ENCODE measurements at places on chromosomes 12 and 14.

GRCh38 chr12:132300789-132301722, 28.3 kb downstream of the GALNT9 start:
- DNase-seq = no peak

DNA sequence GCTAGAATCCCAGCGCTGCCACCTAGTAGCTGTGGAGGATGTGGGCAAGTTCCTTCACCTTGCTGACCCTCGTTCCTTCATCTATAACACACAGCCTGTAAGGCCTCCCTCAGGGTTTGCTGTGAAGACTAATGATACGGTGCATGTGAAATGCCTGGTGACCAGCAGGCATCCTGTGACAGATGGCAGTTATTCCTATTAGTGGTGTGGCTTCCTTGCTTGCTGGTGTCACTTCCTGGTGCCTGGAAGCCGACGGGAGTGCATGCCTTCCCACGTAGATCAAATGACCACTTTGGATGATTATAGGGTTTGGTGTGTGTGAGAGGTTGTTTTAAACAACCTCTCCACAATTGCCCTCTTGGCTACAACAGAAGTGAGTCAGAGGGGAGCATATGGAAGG, 894.9 kb downstream of the VRK1 start:
- no peak for DNase-seq

- no peak for DNase-seq
These were observed 6.4 kb upstream of the HOXC11 start for GRCh38 chr12:53966385-53967133.

DNA sequence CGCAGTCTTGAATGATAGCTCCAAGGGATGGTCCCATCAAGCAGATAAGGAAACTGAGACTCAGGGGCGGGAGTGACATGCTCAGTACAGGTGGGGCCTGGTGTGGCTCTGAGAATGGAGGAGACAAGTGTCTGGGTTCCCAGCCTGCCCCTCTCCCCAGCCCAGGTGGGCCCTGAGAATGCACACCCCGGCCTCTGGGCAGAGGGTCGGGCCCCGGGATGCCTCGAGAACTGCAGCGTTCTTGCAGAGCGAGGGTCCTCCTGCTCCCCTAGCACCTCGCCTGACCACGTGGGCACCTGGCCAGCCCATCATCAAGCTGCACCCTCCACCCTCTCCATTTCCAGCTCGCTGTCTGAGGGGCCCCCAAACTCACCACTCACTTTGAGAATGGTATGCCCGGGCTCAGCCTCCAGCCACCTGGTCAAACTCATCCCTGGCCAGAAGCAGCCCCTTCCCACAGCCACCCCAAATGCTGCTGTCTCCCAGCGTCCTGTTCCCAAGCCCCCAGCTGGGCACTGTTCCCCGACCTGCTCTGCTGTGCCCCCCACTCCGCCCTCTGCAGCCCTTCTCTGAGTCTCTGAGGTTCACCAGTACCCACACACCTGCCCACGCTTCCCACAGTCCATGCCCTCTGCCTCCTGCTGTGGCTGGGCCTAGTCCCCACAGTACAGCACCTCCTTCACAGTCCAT, 44.3 kb downstream of the CYP46A1 start:
- DNase-seq = no peak

DNA sequence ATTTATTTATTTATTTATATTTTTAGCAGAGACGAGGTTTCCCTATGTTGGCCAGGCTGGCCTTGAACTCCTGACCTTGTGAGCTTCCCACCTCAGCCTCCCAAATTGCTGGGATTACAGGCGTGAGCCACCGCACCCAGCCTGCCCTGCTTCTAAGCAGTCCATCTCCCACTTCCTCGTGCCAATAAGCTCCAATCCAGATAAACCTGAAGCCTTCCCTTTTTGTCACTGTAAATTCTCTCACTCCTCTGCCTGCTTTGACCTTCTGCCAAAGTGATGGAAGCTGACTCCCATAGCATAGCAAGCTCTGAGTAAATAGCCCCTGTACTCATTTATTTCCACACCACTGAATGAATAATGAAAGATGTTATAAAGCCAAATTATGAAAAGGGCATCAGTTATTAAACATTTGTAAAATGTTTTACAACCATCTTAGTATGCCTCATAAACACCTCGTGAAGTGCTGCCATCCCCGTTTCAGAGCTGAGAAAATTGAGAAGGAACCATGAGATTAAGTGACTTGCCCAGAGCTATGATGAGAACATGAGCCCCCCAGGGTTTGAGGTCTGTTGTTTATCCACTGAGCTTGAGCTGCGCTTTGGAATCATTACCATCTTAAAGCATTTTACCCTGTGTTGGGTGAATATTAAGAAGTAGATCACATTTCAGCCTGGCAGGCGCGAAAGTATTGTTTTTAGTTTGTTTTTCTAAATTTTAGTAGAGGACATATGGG, 30.4 kb downstream of the MANSC1 start:
- DNase-seq = no peak

DNA sequence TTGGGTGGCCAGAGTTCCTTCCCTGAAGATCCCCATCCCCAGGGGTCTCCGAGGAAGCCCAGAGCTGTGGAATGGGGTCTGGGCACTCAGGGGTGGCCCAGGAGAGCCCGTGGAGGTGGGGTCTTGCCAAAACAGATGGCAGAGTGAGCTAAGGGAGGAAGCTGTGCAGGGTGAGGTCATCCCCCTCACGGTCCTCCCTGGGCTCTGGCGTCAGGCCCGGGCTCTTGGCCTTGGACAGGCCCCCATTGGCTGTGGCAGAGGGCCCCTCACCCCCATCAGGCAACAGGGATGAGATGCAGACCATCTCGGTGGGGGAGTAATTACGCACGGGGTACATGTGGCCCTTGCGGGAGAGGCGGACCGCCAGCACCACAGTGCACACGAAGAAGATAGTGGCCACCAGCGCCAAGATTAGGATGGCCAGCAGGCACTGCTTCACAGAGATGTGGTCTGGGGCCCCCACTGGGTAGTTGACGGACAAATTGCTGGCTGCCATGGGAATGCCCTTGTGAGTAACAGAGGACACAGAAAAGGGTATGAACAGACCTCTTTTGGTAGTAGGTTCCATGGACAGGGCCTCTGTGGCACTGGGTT, 10.7 kb downstream of the SELPLG start:
- DNase-seq = no peak

- no peak for DNase-seq
These were observed 98.0 kb upstream of the E2F7 start for GRCh38 chr12:77163074-77164038.

Data from activated effector memory CD4-positive, alpha-beta T cell treated with Interleukin-2 at 50 U/mL for 16 hours (primary cell).